AG08395 (cell line): ENCODE measurements at places on chromosomes 13 and 19.

GRCh38 chr13:20669162-20669561 lies 34.3 kb upstream of the IL17D start:
- DNase-seq: no peak

- DNase-seq: no peak
These were observed 11.2 kb upstream of the GNA15 start for GRCh38 chr19:3124630-3125029.

DNA sequence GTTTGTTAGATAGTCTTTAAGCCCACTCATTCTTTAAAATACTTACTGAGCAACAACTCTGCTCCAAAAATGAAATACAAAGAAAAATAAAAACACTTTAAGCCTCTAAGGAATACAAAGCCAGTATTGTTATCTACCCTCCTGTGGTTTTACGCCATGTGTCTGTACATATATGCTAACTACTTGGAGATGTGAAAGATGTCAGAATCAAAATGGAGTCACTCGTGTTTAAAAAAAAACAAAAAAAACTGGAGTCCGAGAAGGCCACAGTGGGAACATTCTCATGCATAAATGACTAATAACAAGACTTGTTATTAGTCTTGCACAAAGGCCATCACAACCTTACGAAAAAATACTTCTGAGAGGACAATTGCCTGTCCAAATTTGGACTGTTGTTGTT lies 393.1 kb downstream of the TBC1D4 start:
- DNase-seq: no peak

DNA sequence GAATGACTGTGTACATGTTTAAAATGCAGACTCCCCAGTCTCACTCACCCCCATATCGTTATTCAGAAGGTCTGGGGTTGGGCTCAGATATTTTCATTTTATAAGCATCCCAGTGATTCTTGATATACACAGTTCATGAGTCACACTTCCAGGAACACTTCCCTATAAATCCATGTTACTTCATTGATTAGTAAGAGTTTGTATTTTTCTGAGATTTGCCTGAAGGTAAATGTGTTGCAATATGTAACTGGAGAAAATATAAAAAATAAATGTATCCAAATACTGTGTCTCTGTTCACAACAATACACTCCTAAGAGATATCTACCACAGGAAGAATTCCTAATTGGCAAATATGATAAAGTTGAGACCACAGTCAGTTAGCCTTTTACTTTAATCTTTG lies 6.6 kb upstream of the PDX1 start:
- DNase-seq: no peak

DNA sequence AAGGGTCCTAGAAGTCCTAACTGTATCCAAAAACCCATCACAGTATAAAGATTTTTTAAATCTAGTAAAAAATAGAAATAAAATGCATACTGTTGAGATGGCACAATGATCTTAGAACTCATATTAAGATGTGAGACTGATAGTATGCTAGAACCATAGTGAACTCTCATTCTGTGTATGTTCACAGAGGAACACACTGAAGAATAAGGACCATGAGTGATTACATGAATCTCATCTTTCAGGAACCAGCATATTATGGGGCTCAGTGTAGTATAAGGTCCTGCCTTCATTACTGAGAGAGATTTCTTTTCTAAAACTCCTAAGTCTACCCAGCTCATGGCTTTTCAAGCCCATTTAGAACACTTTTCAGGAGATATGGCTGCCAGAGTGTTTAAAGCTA lies 59.8 kb upstream of the RFC3 start:
- no peak for DNase-seq
